Daoy (cell line): ENCODE measurements at places on chromosomes 12 and 14. TPM values are rescaled to one million over a fixed set of nuclear protein-coding genes. Genes with fewer than 3 reads are reported as not detected.
A peak's percentile ranks its signal among the peaks of the same experiment; 100 is the strongest.

DNA sequence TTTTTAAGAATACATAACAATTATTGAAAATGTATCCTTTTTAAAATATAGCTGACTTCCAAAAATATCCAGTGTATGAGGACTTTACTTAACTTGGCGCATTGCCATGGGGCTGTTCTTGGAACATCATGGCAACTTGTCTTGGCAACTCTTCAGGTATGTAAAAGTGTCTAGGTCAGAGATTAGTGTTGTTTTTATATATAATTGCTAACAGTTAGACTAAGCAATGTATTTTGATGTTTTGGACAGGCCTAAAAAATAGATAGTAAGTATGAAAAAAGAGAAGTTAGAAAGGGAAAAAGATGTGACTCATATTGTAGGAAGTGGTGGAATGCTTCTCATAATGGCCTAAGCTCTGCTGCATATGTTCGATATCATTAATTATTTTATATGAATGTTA, 70.9 kb downstream of the MON2 start:
- peak; percentile 39 for DNase-seq

DNA sequence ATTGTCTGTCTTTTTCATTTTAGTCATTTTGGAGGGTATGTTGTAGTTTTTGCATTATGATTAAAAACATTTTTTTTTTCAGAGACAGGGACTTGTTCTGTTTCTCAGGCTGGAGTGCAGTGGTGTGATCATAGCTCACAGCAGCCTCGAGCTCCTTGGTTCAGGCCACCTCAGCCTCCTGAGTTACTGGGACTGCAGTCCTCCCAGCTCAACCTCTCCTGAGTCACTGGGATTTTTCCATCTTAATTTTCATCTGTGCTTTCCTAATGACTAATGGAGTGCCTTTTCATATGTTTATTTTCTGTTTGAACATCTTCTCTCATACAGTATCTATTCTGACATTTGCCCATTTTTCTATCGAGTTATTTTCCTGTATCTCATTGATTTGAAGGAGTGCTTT, 52.6 kb downstream of the DYRK2 start:
- peak; percentile 56 for DNase-seq

DNA sequence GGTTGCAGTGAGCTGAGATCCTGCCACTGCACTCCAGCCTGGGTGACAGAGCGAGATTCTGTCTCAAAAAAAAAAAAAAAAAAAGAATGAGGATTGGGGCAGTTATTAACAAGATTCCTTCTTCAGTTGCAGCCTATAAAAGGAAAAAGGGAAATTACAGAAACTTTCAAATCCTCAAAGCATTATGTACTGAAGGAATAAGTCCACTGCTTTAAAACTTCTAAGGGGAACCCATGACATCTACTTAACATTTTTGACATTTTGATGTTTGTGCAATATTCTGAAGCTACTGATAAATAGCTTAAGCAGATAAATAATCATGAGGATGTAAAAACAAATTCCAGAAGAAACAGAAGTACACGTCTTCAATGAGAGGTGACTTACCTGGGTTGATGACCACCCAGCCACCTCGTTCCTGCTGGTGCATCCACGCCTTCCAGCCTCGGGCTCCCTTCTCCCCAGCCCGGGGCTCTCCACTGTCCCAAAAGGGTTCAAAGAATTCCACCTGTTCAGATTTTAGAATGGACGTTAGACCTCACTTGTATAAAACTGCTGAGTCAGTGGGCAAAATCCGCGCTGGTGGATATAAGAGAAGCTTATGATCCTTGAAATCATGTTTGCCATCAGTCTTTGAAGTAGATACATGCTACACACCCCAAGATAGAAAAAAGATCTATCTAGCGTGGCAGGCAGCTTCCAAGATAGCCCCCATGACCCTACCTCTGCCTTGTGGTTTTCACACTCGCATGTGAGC, 33.7 kb downstream of the NRDE2 start:
- DNase-seq, result no peak

- DNase-seq, result no peak
These were observed 33.7 kb upstream of the EML1 start for GRCh38 chr14:99759546-99759925.

DNA sequence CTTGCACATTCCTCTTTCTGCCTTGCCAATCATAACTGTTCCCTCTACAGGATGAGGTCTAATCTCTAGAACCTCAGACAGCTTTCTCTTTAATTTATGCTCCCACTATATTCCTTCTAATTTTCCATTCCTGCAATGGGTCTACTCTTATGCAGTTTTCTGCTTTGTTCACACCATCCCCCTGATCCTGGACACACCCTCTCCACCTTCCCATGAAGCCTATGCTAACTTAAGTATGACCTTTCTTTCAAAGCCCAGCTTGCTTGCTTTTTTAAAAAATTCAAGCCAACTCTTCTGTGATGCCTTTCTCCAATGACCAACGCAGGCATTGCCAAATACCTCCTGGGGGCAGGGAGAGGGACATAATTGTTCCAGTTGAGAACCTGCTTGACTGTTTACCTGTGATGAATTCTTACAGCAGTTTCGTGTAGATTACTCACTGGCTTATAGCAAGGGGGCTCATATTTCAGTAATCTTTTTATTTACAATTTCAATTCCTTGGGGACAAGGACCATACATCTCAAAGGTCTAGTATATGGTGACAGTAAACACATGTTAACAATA, 7.8 kb downstream of the SLC38A1 start:
- DNase-seq, result no peak

DNA sequence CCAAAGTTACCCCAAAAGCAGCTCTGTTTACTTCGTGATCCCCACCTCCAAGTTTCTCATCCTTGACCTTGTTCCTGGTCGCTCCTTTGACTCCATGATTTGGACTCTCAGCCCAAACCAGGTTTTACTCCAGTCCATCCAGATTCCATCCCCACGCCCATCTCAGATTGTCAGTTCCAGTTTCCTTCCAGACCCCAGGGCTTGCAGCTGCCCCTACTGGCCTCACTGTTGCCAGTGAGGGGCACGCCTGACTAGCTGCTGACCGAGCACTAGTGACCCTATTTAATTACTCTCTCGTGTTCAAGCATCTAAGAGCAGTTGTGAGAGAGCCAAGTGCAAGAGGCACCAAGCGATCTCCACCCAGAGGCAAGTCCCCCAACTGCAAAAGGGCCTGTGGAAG, 155.1 kb upstream of the FUT8 start:
- DNase-seq, result no peak

- no peak for DNase-seq
These were observed 45.4 kb downstream of the APPL2 start for GRCh38 chr12:105190530-105190929.

DNA sequence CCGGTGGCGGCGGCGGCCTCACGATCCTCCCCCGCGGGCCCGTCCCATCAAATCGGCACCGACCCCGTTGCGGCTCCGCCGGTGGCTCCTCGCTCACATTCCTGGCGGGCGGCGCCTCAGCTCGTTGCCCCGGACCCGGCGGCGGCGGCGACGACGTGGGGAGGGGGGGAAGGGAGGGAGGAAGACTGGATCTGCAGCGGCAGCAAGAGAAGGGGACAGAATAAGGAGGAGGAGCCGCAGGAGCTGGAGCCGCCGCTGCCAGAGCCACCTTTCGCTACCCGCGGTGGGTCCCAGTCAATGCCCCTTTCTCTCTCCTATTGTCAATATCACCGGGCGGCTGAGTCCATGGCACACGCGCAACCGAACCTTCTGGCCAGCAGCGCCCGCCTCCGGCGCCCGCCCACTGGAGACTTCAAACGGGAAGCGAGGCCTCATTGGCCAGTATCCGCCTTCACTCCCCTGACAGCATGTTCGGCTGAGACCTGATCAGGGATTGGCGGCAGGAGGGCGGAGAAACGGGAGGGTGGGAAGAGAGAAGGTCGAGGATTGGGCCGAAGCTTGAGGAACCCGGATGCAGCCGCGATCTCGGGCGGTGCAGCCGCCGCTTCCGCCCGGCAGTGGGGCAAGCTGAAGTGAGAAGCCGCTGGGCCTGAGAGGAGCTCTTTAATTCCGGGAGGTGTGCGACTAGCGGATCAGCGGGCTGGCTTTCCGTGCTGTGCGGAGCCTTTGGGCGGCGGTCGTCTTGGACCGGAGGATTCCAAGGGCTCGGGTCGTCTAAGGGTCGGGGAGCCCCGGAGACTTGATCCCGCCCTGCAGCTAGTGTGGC, at the start of gene PPP2R5E:
TSS of gene PPP2R5E (minus strand) at position 378 of the 826 bp plus-strand sequence. CDS start 3,692 bp downstream, outside the sequence.
- DNase-seq, result peak; percentile 100

GRCh38 chr14:52901357-52901980, 49.4 kb downstream of the FERMT2 start:
- DNase-seq, result no peak

GRCh38 chr12:98064501-98064900, 450.9 kb upstream of the TMPO start:
- no peak for DNase-seq

DNA sequence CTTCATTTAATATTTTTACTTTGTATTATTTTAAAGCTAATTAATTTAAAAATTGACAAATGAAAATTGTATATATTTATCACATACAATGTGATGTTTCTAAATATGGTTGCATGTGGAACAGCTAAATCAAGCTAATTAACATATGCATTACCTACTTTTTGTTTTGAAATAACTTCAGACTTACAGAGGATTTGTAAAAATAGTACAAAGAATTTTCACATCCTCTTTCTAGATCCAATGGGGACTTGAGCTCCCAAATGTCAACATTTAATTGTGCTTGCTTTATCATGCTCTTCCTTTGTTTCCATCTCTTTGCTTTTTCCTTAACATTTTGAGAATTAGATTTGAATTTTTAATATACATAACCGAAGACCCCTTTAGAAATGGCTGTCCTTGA, 6.6 kb downstream of the DCD start:
- DNase-seq, result no peak

DNA sequence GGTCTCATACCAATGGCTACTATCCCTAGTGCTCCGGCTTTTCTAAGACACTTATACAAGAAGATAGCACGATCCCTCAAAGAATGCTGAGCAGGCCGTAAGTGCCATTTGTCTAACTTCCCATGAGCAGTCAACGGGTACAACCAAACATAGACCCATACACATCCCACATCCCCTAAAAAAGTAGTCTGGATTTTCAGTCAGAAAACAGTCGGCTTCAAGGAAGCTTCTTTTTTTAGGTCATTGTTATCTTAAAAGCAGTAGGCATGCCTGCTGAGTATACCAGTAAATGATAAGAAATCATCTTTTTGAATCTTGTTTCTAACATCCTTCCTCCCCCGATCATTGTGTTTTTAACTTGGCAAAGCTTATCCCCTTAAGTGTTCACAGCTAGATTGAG, 19.8 kb downstream of the OSBPL8 start:
- no peak for DNase-seq

DNA sequence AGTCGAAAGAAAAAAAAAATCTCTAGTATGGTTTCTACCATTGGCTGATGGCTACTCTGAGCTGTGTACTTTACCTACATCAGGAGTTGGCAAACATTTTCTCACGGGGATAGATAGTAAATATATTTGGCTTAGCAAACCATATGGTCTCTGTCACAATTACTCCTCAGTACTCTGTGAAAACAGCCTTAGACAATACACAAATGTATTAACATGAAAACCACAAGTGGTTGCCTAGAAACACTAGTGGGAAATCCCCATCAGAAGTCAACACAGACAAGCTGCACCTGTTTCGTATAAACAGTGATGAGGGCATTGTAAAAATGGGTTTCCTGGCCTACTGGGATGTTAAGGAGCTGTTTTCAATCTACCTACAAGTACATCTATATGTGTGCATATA, 84.6 kb upstream of the NAV3 start:
- DNase-seq, result peak; percentile 17

DNA sequence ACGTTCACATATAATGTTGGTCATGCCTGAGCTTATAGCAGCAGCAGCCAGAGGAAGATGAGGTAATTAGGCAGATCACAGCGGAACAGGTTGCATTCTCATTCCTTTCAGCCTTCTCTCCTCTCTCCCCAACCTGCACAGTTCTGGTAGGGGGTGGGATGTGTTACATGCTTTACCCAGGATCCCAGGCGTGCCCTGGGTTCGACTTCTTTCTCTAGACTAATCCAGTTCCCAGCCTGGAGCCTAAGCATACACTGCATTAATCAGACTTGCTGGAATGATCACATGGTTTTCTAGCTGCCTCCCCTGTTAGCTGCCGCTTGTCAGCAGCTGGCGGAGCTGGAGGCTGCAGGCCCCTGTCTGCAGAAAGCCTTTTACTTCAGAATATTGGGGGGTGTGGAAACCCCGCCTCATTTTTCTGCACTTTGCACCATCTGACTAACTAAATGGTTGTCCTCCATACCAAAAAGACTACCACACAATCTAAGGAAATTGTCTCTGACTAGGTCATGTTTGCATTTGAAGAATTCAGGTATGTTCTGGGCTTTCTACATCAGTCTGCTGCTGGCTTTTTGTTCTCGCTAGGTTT, 46.0 kb upstream of the EVL start:
- DNase-seq, result no peak

DNA sequence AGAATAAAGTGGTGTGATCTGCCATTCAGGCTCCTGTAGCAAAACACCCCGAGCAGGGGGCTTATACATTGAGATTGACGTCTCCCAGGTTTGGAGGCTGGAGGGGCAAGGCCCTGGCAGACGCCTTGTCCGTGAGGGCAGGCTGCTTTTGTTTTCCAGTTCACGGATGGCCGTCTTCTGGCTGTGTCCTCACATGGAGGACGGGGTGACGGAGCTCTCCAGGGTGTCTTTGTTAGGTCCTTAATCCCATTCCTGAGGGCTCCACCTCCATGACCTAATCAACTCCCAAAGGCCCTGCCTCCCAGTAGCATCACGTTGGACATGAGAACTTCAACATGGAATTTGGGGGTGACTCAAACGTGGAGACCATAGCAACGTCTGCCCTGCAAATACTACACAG, 147.7 kb downstream of the KIF26A start:
- no peak for DNase-seq

DNA sequence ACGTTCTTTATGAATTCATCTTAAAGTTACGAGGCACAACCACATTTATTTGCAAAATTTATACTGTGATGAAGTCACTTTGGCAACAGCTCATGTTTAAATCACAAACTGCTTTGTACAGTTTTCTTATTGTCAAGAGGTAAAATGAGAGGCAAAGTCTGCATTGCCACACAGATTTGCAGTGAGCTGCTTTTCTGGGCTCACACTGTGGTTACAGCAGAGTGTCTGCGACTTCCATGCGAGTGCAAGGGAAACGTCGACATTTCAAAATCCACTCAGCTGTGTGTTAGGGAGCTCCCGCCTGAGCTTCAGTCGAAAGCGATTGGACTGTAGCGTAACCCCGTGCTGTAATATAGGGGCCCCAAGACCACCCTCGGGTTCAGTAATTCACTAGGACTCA, 13.0 kb downstream of the MTA1 start:
- DNase-seq, result no peak

GRCh38 chr12:19757317-19757877, 318.1 kb downstream of the AEBP2 start:
- peak; percentile 16 for DNase-seq

Gene C12orf54
- total RNA-seq, result not detected in 2 replicates

Gene MMP19
- total RNA-seq, result 6.9 and 8.4 TPM in 2 replicates

Gene GALNT9
- total RNA-seq, result 0.29 TPM in 1 of 2 replicates, not detected in the other

Gene LRIG3
- total RNA-seq, result 22.9 and 24.0 TPM in 2 replicates

Gene PGF
- 4.4 and 8.0 TPM in 2 replicates for total RNA-seq

Gene KITLG
- total RNA-seq, result 22.6 and 24.1 TPM in 2 replicates

Gene CEP290
- total RNA-seq, result 15.9 and 32.8 TPM in 2 replicates

Gene ANKRD33
- total RNA-seq, result not detected in 2 replicates

Gene SLCO1A2
- not detected in 2 replicates for total RNA-seq

Gene NFATC4
- total RNA-seq, result 14.5 and 28.8 TPM in 2 replicates
